ENCODE measurements at places on chromosomes 12 and 14.

DNA sequence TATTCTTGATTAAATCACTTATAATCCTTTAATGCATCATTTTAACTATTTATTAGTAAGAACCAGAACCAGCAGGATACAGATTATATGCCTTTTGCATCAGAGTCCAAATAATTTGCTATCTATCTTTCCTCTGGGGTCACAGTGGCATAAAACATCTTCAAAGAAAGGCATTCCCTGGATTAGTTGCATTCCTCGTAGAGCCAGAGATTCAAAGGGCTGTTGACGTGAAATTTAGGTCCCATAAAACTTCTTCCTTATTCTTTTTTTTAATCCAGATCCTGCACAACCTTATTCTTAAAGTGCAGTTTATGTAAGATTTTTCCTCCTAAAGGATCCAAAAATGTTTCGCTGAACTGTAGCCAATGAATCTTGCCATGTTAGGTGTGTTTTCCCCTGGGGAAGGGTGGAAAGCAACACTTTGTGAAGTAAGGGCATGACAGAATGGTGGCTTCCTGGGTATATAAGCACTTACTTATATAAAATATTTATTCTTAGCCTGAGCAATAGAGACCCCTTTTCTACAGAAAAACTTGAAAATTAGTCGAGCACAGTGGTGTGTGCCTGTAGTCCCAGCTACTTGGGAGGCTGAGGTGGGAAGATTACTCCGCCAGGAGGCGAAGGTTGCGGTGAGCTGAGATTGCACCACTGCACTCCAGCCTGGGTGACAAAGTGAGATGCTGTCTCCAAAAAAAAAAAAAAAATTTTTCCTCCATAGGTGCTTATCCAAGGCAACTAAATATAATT, 208.7 kb downstream of the PCNX1 start:
- DNase-seq, result no peak

- DNase-seq, result no peak
Measured at GRCh38 chr14:54428527-54428926, 12.6 kb downstream of the CNIH1 start.

- DNase-seq, result peak; percentile 59
Measured at GRCh38 chr14:38994731-38995130, 108.3 kb downstream of the SEC23A start.

DNA sequence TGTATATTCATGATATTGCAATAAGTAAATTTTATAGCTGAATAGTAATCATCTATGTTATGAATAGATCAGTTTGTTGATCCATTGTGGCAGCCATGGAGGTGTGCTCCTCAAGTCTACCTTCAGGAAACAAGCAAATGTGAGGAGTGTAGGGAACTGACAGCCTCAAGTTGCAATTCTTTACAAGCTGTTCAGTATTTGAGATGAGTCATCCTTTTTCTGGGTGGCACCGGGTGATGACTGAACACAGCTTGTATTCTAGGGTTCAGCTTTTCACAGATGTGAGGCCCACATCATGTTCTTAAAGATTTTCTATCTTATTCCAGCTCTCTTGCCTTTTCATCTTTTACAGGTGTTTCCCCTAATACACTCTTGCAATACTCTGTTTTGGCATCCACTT, 452.4 kb downstream of the KCNH5 start:
- no peak for DNase-seq

- no peak for DNase-seq
Measured at GRCh38 chr12:12404297-12404696, 47.4 kb downstream of the BORCS5 start.

- no peak for DNase-seq
Measured at GRCh38 chr12:131384544-131384855, 326.4 kb upstream of the SFSWAP start.

DNA sequence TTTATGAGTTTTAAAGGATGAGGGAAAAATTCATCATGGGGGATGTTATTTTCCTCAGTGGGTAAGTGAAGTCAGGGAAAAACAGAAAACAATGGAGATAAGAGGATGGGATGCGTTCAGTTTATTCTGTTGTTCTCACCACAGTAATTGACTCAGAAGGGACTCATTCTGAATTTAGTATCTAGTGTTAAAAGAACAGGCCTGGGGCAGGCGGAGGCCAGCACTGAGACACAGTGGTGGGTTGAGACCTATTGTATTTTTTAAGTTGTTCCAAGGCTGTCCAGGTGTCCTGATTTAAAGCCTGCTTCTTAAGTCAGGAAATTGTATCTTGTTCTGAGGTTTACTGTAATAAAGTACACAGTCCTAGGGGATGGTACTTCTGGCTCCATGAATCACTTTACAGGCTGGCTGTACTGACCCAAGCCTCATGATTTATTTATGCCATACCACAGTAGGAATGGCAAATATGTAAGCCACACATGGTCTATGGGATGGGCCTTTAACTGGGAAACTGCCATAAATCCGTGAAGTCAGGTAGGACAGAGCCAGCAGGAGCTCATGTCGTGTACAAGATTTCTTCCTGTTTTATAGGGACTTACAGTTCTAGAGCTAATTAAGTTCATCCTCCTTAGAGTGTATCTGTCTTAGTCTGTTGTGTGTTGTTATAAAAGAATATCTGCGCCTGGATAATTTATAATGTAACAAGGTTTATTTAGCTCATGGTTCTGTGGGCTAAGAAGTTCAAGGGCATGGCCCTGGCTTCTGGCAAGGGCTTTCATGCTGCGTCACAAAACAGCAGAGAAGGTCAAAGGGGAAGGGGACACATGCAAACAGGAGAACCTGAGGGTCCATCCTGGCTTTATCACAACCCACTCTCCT, 244.1 kb downstream of the FBXL14 start:
- DNase-seq, result no peak

DNA sequence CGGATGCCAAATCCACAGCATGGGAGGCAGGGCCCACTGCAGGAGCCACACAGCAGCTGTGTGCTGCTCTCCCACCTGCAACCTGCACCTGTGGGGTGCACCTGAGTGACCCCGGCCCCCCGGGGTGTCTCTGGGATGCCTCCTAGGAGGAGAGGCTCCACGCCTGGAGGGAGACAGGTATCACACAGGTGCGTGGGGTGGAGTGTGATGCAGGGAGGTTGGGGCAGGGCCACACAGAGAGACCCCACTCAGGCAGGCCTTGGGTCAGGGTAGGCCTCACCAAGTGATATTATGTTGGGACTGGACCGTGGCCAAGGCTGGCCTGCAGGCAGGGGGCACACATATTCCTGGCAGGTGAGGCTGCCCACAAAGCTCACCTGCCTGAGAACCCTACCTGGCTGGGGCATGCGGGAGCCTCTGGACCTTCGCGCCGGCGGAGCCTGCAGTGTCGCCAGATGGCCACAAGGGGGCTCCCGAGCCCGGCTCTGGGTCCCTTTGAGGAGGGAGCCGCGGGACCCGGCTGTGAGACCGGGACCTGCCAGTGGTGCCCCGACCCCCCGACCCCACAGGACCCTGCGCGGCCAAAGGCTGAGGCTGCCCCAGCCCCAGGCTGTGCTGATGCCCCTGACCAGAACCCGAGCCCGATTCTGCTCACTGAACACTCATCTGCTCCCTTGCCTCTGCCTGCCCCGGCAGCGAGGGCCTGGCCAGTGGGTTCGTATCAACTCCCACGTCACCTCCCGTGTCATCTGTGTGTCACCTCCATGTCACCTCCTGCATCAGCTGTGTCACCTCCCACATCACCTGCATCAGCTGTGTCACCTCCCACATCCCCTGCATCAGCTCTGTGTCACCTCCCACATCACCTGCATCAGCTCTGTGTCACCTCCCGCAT, 11.4 kb downstream of the TMEM121 start:
- peak; percentile 57 for DNase-seq

- DNase-seq, result no peak
Measured at GRCh38 chr12:99704036-99704435, 56.5 kb downstream of the GARIN6 start.

DNA sequence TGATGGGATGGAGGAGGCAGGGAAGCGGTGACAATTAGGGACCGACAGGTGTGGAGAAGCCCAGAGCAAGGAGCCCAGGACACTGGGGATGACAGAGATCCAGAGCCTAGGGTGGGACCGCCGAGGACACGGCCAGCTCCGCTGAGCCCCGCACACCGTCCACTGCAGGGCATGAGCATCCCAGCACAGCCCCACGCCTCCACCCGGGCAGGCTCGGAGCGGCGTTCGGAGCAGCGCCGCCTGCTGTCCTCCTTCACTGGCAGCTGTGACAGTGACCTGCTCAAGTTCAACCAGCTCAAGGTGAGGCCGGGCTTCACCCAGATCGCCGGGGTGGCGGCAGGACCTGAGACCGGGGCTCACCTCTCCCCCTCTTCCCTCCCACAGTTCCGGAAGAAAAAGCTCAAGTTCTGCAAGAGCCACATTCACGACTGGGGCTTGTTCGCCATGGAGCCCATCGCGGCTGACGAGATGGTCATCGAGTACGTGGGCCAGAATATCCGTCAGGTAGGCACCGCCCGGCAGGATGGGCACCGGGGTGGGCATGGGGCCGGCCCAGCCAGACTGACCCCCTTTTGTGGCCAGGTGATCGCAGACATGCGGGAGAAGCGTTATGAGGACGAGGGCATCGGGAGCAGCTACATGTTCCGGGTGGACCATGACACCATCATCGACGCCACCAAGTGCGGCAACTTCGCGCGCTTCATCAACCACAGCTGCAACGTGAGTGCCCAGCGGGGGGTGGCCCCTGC, 23.7 kb downstream of the SETD1B start:
- DNase-seq, result no peak

GRCh38 chr12:111450676-111451075, 45.0 kb downstream of the SH2B3 start:
- DNase-seq, result no peak

GRCh38 chr12:122874081-122874480, 21.8 kb downstream of the VPS37B start:
- no peak for DNase-seq

DNA sequence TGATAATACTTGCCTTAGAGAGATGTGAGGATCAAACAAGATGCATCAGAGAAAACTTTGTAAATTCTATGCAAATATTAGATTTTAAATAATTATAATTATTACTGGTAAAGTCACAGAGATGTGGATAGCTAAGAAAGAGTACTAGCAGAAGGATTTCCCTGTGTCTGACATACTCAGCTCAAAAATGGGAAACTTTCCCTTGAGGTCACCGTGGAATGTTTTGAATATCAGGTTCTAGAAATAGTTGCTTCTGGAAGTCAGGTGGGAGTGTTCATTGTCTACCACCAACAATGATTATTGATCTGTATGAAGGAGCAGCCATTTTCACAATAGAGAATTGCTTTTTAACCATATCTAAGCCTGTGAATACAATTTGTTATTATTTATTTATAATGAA, 71.7 kb downstream of the FLRT2 start:
- no peak for DNase-seq

All from NCI-H1694 treated with DMSO at 0.1 percent for 48 hours (cell line).